ENCODE measurements at places on chromosomes 6 and 20.

- DNase-seq: no peak
These were observed 127.7 kb downstream of the KLHL32 start for GRCh38 chr6:97052152-97052787.

DNA sequence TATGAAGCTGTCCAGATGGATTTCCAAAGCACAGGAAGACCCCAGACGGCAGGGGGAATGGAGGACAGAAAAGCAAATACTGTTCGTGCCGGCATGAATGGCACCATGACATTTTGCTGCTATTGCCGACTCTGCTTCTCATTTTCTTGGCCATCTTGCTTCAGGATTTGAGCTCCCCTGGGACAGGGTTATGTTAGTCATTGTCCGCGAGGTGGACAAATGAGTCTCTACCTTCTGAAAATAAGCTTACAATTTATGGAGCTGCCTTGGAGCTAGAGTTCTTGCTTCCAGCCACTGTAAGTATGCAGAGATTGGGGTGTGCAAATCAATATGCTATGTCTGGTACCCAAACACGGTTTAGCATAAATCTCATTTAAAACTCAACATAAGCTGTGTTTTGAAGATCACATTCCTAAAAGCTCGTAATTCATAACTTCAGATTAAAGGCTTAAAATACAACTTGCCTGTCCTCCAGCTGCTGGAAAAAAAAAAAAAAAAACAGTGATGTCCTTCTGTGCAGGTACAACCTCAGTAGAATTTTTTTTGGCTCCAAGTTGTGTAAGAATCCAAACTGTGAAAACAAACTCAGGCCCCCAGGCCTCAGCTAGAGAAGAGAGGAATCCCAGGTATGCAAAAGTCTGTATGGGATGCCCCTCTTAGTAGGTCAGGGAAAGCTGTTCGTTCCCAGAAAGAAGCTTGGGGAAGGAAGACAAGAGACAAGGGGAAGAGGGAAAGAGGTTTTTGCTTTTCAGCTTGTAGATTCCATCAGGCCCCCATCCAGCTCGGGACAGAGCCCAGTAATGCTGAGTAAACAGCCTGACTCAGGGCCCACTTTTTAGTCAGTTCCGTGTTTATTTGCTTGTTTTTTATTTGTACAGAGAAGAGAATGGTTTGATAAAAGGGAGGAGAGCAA is 184.2 kb upstream of the FOXA2 start:
- DNase-seq: no peak

GRCh38 chr20:37839432-37839827 is 63.5 kb upstream of the VSTM2L start:
- peak; percentile 80 for DNase-seq

GRCh38 chr20:3239026-3239866 is at the start of gene SLC4A11:
Gene SLC4A11, minus strand, starts transcription at chr20:3239190. Its CDS starts 53 bp downstream, at chr20:3239137.
- peak; percentile 42 for DNase-seq

- DNase-seq: no peak
These were observed 6.9 kb downstream of the NELFCD start for GRCh38 chr20:58987790-58988564.

GRCh38 chr20:60591172-60591799 is 633.1 kb downstream of the CDH26 start:
- DNase-seq: no peak

GRCh38 chr6:150211700-150212511 is 69.1 kb downstream of the PPP1R14C start:
- peak; percentile 80 for DNase-seq

DNA sequence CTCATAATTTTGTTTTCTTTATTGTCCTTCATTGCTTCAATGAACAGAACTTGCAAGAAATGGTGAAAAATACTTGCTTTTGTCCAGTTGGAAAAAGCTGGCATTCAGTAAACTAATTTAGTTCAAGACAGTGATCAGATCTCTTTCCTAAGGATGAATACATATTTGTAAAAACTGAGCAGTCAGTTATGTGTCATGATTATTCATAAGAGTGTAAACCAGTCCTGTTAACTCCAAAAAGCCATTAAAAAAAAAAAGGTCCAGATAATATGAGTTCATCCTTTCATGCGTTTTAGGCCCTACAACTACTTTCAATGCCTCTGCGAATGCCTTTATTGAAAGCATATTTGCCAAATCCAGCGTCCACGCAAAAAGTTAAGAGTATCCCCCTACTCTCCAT is 609 bp downstream of the PGM3 start:
- DNase-seq: no peak

DNA sequence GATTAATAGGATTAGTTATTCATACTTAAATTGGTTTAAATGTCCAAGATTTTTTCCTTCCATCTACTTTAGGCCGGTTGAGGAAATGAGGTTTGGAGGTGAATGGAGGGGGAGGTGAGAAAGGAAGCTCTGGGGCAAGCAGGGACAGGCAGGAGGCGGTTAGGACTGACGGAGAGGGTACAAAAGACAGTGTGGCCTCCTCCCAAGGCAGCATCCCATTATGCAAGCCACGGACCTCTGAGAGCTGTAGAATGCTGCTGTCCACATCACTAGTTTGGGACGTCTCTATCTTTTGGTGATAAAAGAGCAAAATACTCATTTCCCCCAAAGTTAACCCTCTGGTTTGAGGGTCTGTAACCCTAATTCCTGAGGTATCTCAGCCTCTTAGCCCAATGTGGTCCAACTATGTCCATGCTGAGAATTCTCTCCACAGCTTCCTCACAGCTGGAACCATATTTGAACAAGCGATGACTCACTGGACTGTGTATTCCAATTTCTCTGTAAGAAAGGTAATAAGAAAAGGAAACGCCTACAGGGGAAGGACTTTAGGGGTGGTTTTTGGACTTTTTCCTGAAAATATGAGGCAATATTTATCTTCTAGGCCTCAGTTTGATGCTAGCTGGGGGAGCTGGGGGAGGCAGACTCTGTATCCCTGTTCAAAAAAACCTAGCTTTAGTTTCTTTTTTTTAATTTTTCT is 172.2 kb downstream of the TFAP2B start:
- no peak for DNase-seq

DNA sequence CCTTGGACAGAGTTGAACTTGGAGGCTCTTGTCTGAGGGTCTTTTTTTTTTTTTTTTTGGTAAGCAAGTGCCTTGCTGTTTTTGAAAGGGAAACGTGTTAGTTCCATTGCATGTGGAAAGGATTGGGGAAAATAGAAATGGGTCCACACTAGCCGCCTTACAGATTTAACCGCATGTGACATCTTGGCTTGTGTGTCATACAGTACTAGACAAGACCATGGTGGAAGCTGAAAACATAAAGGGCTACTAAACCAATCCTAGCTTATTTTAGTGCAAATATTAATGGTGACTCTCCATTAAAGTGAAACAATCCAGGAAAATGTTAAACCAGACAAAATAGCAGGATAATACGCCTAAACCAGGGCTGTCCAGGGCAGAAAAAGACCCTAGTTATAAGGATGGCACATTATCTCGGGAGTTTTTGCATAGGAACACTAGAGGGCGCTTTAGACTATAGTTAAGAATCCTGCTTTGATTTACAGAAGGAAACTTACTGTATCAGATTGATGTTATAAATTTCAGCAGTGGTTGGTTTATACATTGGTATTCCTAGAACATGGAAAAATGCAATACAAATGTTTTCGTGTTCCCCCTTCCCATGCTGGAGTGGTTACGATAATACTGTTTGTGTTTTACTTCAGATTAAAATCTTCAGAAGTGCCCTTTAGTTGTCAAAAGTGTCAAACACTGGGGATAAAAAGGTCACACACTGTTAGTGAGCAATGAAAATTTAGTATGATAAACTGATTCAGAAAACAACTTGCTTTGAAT is 59.8 kb upstream of the DEK start:
- DNase-seq: peak; percentile 68

- DNase-seq: peak; percentile 77
These were observed 30.7 kb downstream of the PNLDC1 start for GRCh38 chr6:159830501-159831372.

- no peak for DNase-seq
These were observed 4.6 kb downstream of the ZNF184 start for GRCh38 chr6:27468334-27468733.

- DNase-seq: no peak
These were observed 324.7 kb upstream of the RUNX2 start for GRCh38 chr6:45003387-45003786.

GRCh38 chr6:120736740-120737139 is 597.5 kb downstream of the TBC1D32 start:
- DNase-seq: no peak

DNA sequence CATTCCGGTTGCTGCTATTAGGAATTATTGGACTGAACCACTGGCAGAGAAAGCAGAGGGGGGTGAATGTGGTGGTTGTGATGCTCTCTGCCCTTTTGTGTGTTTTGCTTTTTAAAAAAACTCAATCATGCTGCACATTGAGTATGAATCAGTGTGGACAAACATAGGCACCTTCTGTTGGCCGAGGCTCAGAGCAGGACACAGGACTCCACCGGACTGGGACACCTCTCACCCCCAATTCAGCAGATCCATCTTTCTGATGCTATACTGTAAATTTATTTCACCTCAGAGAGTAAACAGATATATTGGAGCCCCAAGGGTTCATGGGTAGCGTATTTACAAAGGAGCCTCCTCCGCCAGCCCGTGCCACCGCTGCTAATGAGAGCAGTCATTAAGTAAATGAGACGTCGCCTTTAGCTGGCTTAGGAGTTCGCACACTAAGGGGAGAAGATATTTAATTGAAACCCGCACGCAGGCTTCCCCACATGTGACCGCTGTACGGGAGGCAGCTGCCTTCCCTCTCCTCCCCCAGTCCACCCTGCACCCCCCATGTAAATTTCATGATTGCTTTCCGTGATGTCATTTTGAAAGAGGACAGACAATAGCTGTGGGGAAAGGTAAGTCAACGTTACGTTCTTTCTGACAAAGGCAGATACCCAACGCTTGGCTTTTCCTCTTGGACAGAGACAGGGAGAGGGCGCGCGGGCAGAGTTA is at the start of gene MYT1:
TSS of gene MYT1 (plus strand) at position 330 of the 714 bp plus-strand sequence. CDS start 34,410 bp downstream, outside the sequence.
- peak; percentile 91 for DNase-seq

GRCh38 chr6:35596448-35597442 is 84.0 kb upstream of the TULP1 start:
- no peak for DNase-seq

DNA sequence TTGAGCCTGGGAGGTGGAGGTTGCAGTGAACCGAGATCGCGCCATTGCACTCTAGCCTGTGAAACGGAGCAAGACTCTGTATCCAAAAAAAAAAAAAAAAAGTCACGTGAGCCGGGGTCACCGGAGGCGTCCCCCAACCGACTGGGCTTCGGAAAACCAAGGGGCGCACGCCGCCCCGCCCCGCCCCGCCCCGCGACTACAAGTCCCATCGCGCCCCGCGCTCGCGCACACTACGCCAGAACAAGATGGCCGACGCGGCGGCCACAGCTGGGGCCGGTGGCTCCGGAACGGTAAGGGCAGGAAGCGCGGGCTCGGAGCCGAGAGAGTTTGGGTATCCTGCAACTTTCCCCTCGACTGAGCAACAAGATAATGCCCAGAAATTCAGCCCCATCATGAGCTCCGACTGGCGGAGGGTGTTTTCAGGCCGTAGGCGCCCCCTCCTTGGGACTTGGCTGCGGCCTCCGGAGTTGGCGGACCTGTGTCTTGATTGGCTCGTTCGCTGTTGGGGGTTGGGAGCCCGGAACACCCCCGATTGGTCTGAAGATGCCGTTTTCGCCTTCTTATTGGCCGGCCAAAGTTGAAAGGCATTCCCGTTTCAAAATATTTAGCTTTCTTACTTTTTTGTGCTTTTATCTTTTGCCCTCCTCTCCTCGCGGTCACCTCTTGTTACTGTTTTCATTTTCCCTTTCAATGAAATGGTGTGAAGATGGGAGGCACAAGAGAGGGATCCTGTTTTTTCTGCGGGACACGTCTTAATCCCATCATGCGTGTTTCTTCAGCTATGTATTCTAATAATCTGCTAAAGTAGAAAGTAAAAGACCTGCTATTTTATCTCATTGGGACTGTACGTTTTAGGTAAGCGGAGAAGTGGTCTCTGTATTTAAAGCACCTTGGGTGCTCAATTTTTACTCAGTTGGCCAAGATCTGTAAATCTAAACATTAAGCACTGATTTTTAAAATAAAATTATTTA is at the start of gene TAF8:
TSS of gene TAF8 (plus strand) at position 228 of the 971 bp plus-strand sequence. CDS start at position 246, 18 bp downstream.
- peak; percentile 75 for DNase-seq

DNA sequence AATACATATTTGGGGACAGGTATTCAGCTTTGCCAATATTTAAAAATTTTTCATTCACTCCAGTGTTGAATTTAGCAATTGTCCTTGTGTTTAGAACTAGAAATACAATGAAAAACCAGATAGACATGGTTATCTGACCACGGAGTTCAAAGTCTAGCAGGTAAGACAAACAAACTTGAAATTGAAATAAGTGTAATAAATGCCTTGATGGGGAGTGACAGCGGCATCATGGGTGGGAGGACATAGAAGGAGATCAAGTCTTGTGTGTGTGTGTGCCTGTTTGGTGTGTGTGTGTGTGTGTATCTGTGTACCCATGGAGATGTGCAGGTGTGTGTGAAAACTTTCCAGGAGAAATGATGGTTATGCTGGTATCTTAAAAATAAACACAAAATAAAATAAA is 750.0 kb upstream of the CITED2 start:
- DNase-seq: no peak

DNA sequence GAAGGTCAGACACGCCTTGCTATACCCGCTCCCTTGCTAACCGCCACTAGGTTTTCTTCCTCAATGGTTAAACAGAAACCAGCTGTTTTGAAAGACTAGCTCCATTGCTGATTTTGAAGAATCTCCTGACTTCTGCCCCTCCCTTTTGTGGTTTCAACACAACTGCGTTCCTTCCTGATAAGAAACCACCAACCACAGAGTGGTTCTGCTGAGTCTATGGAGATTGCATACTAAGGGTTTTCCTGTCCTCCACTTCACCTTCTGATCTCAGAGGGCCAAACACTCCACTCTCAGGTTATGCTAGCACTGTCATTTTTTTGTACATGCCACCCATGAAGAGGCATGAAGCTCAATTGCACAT is 207.9 kb downstream of the MYLK4 start:
- no peak for DNase-seq

DNA sequence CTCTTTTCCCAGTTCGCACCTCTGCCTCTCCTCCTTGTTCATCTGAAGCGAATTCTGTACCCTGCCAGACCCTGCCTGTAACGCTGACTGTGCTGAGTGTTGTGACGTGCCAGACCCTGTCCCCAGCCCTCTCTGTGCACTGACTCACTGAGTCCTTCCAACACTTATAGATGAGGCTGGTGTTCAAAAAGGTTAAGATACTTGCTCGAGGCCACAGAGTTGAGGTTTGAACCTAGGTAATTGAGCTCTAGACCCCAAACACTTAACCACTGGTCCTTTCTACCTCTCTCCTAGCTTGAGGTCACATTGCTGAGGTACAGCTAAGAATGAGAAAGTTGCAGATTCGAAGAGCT is 45.7 kb upstream of the NEDD9 start:
- no peak for DNase-seq

- DNase-seq: no peak
These were observed 35.0 kb upstream of the ZFAND3 start for GRCh38 chr6:37784585-37784967.

- no peak for DNase-seq
These were observed 1.3 kb downstream of the C20orf203 start for GRCh38 chr20:32672394-32672981.

All from NCI-H524 (cell line).